ENCODE measurements at places on chromosomes 11 and 22.

DNA sequence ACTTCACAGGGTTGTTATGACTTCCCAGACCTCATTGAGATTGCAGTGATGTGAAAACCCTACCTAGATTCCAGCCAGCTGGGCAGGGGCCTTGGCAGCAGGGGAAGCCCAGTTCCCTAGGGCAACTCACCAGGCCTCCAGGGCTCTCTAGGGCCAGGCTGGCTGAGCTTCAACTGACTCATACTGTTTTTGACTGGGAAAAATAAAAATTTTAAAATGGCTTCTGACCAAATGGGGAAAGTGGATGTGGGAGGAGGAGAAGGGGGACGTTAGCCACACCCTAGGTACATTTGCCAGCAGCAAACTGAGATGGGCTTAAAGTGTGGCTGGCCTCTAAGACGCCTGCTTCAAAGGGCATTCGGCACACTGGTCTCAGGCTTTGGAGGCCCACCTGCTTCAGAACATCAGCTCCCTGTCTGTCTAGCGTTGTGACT is 39.0 kb downstream of the BMAL1 start:
- DNase-seq, result no peak

DNA sequence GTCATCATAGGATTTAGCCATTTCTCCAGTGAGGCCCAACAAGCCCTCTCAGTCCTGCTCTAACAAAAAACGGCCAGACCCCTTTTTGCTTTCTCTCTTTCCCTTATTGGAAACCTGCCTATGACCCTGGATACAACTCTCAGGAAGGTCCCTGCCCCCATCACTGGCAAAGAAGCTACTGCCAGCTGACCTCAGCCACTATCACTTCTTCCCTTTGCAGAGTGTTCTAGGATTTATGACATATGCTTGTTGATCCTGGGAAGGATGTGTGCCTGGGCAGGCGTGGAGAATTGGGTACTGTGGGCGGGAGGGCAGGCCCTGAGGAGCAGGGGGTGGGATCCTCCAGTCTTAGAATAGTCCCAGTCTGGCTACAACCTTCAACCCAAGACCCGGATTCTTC is 7.5 kb downstream of the PGAP2 start:
- no peak for DNase-seq

DNA sequence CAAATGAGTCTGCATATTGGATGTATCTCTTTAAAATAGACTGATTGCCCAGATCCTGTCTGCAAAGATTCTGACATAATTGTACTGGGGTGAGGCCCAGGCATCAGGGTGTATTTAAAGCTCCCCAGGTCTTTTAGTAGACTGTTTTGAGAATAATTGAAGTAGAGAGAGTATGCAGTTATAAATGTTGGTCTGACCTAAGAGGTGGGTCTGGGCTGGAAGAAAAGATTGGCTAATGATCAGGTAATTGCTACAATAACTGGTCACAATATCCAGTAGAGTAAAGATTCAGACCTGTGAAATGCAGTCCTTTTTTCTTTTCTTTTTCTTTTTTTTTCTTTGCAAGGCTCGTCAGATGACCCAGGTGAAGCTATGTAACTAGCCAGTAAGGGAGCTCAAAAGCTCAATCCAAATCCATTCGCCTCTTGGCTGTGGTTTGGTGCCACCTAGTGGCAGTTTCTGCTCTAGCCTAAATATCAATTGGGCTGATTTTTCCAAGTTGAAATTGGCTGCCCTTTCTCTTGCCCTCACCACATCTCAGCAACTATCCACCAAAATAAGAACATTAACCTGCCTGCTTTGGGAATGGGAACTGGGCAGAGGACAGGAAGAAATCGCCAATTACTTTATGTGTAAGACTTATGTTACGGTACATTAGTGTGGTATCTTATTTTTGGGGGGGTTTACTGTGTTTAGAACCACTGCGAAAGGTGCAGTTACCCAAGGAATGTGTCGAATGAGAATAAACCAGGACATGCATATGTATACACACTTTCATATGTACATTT is 45.9 kb downstream of the ZNF143 start:
- peak; percentile 64 for DNase-seq

DNA sequence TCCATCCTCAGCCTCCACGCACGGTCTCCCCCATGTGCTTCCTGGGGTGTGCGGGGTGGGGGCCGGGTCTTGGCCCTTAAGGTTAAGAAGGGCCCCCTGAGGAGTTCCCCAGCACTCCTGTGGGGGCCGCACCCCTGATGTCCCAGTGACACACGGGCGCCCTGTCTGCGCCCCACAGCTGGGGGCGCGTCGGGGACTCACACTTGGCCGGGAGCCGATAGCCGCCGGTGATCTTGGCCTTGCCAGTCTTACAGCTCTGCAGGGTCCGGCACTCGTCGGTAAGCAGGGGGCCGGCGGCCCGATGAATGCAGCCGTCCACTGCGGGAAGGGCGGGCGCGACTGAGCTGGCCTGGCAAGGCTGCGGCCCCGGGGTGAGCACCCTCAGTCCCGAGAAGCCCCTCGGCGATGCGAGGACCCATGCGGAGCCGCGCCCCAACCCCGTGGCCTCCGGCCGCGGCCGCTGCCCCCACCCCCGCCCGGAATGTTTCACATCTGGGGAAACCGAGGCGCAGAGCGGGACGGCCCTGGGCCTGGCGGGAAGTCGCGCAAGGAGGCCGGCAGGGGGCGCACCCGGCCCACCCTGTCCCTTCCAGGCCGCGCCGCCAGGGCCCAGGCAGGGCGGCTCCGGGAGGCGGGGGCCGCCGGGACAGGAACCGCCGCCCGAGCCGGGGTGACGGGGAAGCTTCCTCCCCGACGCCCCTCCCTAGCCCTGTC is 13.9 kb downstream of the OTUB1 start:
- peak; percentile 37 for DNase-seq

DNA sequence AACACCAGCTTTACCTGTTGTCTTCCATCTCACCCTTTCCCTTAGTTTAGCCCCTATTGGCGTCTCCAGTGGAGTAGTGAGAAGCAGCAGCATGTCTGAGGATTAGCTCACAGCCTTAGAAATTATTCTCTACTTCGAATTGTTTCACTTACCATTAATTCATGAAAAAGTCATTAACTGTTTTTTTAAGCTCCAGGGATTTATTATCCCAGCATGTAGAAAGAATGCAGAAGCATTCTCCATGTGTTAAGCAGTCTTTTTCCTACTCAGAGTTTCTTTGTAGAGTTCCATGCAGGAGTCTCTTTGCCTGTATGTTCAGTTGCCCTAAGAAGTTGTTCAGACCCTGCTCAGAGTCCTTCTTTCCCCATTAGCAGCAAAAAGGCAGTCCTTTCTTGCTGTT is 137.9 kb upstream of the RASSF10 start:
- DNase-seq, result no peak

DNA sequence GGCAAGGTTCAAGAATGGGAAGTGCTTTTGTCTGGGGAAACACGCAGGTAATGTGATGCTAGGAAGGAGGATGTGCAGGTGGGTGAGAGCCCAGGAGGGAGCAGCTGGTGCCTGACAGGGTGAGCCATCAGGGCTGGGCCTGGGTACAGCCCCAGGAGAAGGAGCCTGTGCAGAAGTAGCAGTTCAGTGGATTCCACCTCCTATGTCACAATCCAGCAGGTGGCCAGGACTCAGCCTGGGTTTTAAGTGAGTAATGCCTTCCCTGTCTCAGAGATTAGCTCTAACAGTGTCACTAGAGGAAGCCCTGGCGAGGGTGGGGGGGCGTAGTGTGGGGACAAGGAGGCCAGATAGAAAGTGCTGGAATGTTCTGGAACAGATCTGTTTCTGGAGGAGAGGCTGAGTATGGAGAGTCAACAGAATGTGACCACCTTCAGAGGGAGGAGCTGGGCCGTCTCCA is 8.1 kb downstream of the RIC8A start:
- no peak for DNase-seq

DNA sequence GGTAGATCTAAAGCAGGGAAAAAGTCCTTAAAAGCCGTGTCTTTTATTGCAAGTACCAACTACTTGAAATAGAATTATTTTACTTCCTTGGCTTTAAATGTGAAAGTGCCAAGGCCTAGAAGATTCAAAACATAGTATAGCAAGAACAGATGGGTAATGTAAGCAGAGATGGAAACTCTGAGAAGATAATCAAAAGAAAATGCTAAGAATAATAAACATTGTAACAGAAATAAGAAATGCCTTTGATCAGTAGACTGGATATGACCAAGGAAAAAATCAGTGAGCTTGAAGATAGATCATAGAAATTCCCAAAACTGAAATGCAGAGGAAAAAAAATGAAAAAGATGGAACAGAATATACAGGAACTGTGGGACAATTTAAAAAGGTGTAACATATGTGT is 113.1 kb downstream of the BLID start:
- no peak for DNase-seq

- DNase-seq, result no peak
Measured at GRCh38 chr11:118659953-118660680, 19.3 kb downstream of the TREH start.
